ENCODE measurements at places on chromosomes 1 and 21. TPM values are rescaled to one million over a fixed set of nuclear protein-coding genes. Genes with fewer than 3 reads are reported as not detected.

GRCh38 chr1:220306339-220306738, 34.1 kb upstream of the RAB3GAP2 start:
- no peak for DNase-seq

DNA sequence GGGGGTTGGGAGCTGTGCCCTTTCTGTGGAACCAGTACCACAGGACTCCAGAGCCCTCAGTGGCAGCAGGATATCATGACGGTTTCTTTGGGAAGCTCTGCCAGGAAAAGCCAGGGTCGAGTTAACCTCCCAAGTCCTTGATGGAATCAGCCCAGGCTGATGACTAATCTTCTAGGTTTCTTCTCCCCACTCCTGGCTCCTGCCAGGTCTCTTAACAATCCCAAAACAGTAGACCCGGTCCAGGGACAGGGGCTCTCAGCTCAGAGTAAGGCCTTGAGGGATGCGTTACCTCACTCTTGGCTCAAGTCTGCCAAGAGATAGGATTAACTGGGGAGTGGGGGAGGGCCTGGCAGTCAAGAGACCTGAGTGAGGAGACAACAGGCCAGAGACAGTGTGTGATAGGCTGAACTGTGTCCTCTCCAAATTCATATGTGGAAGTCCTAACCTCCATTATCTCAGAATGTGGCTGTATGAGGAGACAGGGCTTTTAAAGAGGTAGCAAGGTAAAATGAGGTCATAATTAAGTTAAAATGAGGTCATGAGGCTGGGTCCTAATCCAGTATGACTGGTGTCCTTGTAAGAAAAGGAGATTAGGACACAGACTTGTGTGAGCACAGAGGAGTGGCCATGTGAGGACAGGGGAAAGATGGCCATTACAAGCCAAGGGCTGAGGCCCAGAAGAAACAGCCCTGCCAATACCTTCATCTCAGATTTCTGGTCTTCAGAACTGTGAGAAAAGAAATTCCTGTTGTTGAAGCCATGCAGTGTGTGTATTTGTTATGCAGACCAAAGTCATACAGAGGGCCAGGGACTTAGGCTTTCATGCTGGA, 95.0 kb downstream of the BEND5 start:
- no peak for DNase-seq

DNA sequence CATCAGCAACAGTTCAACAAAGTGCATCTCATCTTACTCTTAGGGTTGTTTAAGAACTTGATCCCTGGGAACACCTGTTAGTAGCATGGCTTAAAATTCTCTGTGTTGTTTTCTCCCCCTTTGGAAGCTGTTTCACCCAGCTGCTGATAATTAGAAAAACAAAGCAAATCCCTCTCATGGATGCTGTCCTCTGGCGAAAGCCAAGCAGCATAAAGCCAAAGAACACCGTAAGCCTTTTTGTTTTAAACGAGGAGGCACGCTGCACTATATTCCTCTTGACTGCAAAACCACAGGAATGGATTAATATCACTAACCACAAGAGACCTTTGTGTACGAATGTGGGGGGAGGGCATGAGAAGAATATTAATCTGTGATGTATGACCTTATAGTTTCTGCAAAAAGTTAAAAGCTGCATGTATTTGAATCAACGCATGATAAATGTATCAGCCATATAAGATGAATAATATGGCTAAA, 923.2 kb downstream of the LTN1 start:
- peak; percentile 83 for DNase-seq

DNA sequence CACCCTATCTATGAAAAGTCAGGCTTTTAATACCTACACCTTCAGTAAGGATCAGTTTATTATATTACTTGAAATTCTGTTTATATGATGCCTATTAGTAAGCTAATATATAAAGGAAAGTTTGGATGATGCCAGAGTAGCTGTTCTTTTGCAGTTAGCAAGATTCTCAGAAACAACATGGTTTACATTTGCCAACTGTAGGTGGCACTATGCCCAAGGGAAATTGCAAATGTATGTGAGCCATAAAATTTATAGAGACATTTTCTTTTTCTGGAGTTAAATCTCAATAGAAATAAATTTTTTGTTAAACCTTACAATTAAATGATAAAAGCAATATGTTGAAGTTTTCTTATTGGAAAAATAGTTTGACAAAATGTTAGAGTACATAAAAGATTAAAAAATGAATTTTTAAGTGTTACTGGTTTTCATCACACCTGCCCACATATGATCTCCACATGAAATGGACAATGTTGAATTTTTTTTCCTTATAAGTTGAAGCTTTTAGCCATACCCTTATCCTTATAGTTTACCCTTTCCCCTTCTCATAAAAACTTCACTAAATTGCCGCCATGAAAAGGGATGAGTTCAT, 32.1 kb upstream of the EPHX4 start:
- DNase-seq, result peak; percentile 68

DNA sequence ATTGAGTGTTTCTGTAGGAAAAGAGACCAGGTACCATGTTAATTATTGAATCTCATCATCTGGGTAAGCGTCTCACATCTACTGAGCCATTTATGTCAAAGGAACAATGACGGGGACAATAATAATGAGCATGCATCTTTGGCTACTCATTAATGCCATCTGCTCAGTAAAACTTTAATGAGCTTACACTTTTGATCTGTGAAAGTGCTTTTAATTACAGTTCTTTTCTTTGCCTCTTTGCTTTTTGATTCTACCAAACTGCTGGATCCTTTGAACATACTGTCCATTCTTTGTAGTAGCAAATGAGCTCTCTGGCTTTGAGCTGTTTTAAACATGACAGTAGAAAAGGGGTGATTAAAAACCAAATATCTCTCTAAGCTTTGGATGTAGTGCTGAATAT, 181.2 kb upstream of the IVNS1ABP start:
- DNase-seq, result no peak

DNA sequence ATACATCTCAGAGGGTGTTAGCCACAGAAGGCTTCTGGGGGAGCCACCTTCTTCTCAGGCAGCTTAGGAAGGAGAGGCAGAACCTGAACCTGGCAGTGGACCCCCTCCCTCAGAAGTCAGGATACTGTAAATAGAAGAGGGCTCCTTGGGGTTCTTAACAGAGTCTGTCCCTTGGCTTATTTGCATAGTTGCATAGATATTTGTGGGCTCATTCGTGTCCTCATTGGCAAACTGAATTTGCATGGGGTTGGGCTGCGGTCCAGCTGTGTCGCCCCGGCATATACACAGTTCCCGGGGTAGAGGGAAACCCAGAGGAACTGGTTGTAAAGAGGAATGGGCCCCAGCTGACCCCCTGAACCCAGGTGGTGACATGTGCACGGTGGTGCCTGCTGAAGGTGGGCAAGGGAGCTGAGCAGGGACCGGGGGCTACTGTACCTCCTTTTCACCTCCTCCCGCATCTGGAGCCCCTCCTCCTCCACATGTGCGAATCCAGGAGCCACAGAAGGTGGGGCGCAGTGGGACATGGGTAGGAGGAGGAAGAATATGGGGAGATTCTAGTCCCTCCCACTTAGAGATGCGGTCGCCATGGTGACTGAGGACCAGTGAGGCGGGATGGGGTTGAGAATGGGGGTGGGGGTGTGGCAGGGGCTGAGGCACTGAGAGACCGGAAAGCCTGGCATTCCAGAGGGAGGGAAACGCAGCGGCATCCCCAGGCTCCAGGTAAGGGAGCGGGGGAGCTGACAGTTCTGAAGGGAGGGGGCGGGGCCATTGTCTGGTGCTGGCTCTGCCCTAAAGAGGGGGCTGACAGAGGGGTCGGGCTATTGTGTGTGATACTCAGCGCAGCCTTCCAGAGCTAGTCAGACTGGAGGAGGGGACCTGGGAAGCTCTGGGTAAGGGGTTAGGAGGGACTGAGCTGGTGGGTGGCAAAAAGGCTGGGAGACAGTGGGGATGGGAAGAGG, 3.7 kb upstream of the SEMA4A start:
- no peak for DNase-seq

GRCh38 chr21:41095983-41096382, 72.0 kb upstream of the BACE2 start:
- DNase-seq, result no peak

DNA sequence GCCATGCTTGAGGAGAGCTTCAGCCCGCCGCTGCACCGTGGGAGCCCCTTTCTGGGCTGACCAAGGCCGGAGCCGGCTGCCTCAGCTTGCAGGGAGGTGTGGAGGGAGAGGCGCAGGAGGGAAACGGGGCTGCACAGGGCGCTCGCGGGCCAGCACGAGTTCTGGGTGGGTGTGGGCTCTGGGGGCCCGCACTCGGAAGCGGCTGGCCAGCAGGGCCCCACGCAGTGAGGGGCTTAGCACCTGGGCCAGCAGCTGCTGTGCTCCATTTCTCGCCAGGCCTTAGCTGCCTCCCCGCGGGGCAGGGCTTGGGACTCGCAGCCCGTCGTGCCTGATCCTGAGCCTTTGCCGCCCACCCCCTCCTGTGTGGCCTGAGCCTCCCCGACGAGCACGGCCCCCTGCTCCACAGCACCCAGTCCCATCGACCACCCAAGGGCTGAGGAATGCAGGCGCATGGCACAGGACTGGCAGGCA, 1554.0 kb downstream of the KCNT2 start:
- no peak for DNase-seq

DNA sequence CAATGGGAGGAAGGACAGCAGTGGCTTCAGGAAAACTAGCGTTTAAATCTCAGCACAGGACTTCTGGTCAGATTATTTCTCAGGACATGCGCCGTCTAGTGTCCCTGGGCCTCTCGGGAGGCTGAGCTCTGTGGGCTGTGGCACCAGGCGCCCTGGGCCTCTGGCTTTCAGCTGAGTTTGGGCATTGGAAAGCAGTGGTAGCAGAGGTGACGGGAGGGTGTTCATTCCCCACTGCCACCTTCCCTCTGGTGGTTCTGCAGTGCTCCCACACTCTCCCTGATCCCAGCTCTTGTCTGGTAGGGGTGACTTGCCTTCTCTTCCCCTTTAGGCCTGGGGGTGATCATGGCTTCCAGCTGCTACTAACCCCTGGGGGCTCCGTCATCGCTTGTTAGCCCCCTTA, 42.2 kb upstream of the USP1 start:
- no peak for DNase-seq

DNA sequence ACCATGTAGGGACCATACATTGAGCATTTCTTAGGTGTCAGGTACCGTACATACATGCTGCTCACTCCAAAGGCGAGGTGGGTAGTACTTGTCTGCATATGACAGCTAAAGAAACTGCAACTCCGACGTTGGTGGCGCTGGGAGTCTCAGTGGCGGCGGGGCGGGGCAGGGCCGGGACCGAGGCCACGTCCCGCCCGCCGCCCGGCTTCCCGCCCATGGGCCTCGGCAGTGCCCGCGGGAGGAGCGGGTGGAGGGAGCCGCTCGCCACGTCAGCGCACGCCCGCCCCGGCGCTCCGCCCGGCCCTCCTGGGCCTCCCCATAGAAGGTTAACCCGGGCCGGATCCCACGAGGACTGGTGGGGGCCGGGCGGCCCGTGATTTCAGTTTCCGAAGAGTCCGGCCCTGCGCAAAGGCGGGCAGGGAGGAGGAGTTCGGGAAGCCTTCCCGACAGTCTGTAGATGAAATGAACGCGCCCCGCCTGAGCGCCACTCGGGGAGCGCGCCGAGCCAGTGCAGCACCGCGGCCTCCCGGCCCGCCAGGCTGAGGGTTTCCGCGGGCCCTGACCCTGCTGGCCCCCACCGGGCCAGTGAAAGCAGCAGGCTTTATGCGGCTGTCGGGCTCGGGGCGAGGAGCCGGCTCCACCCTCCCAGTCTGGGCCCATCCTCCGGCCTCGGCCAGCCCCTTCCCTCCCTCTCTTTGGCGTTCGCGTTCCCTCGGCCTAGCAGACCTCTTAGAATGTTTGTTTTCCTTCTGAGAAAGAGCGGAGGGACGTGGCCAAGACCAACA, 119.9 kb upstream of the JUN start:
- DNase-seq, result peak; percentile 89

DNA sequence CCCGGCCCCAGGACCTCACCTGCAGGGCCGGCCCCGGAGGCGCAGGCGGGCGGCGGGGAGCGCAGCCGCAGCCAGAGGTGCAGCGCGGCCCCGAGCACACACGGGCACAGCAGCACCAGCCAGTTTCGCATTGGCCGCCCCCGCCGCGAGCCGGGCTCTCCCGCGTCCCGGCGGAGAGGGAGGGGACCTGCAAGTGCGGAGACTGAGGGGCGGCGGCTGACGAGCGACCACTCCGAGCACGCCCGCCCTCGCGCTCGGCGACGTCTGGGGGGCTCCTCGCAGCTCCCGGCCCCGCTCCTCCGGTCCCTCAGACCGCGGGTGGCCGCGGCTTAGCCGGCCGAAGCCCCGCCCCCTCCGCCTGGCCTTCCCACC, at the start of gene B3GALNT2:
TSS of gene B3GALNT2 (minus strand) at position 331 of the 372 bp plus-strand sequence. CDS start at position 131, 200 bp downstream.
- no peak for DNase-seq

GRCh38 chr1:211724687-211725196, 49.3 kb upstream of the NEK2 start:
- no peak for DNase-seq

DNA sequence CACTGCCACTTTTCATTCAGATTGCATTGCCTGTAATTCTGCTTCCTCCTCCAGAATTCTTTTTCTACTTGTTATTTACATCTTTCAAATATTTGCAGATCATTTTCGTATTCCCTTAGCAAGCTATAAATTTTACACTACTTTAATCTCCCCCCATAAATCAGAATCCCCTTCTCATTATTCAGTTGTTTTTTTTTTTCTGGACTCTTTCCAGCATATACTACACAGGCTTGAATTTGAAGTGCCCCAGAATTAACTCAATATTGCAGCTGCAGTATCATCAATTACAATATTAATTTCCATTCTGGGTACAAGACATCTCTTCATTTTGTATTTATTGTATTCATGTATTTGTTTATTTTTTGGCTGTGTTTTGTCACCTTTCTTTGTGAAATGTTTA, 1494.3 kb downstream of the AMY1C start:
- no peak for DNase-seq

- DNase-seq, result no peak
Measured at GRCh38 chr1:164515711-164516331, 43.2 kb upstream of the PBX1 start.

DNA sequence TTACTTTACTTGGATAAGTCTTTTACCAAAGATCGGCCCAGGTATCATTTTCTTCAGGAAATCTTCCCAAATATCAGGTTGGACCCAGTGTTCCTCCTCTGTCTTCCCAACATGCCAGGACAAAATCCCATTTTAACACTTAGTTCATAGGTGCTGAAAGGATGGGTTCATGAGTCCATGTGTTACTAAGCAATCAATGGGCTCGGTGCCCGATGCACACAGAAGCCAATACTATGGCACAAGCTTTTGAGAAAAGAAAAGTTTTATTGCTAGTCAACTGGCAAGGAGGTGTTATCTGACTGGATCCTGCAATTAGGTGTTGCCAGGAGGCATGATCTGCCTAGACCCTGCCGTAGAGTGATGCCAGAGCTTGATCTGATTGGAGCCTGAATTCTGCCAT, 133.3 kb upstream of the SLC44A3 start:
- no peak for DNase-seq

Gene EPHA10
- not detected for total RNA-seq

Gene CERS2
- total RNA-seq, result 99.2 TPM

Gene FAM163A
- not detected for total RNA-seq

Gene LYPD8
- total RNA-seq, result not detected

Gene ARID4B
- 23.9 TPM for total RNA-seq

Gene MRPS14
- total RNA-seq, result 22.0 TPM

Gene NTPCR
- total RNA-seq, result 16.4 TPM

Gene MYOG
- total RNA-seq, result not detected

Gene IVL
- total RNA-seq, result not detected

Data from IMR-90 (cell line).